ENCODE measurements at places on chromosomes 7 and 10.

- DNase-seq, result no peak
Observed at GRCh38 chr7:55536619-55537457, 35.5 kb downstream of the VOPP1 start.

GRCh38 chr7:139737221-139738100 lies 40.3 kb downstream of the HIPK2 start:
- DNase-seq, result no peak

- no peak for DNase-seq
Observed at GRCh38 chr10:112915590-112916572, 34.2 kb upstream of the TCF7L2 start.

- DNase-seq, result no peak
Observed at GRCh38 chr7:155781433-155781832, 30.8 kb downstream of the SHH start.

DNA sequence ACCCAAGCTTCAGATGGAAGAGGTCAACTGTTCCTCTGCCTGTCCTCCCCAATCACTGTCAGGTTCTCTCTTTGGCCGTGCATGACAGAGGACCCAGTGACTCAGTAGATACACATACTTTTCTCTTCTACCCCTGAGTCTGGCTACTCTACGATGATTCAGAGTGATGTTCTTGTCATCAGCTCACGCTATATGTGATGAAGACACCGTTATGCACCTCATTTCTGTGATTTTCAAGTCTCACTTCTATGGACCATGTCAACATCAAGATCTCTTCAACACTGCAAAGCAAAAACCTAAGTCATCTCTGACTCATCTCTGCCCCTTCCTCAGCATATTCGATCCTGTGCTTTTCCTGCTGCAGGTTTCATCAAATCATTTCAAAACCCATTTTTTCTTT lies 76.6 kb upstream of the DGKI start:
- DNase-seq, result no peak

- DNase-seq, result no peak
Observed at GRCh38 chr7:132065193-132065988, 509.0 kb upstream of the PODXL start.

DNA sequence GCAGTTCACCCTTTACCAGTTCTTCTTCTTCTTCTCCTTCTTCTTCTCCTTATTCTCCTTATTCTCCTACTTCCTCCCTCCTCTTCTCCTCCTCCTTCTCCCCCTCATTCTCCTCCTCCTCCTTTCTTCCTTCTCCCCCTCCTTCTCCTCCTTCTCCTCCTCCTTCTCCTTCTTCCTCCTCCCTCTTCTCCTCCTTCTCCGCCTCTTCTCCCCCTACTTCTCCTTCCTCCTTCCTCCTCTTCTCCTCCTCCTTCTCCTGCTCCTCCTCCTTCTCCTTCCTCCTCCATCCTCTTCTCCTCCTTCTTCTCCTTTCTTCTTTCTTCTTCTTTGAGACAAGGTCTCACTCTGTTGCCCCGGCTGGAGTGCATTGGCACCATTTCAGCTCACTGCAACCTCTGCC lies 58.0 kb upstream of the LRGUK start:
- no peak for DNase-seq

- no peak for DNase-seq
Observed at GRCh38 chr7:33981671-33982424, 76.5 kb downstream of the BMPER start.

DNA sequence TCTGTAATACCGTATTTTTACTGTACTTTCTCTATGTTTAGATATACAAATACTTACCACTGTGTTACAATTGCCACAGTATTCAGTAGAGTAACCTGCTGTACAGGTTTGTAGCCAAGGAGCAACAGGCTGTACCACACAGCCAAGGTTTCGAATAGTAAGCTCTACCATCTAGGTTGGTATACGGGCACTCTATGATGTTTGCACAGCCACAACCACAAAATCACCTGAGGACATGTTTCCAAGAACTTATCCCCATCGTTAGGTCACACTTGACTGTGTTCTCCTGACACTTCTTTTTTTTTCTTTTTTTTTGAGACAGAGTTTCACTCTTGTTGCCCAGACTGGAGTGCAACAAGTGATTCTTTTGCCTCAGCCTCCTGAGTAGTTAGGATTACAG lies 134.6 kb upstream of the TRIM24 start:
- DNase-seq, result no peak

GRCh38 chr10:123044391-123044790 lies 35.6 kb downstream of the ACADSB start:
- DNase-seq, result no peak

DNA sequence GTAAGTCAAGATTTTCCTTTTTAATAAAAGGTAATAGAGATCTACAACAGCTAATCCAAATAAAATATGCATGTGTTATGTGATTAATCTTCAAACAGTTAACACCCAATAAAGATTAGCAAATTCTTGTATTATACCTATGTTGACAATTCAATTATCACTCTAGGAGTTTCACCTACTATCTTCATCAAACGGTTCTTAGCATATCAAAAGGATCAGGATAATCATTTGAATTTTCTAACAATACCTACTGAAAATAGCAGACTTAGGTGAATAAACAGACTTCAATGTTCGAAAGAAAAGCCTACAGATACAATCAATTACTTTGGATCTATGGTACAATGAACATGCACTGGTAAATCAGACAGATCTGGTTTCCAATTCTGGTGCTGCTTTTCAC lies 268.3 kb downstream of the CACNA2D1 start:
- DNase-seq, result no peak

DNA sequence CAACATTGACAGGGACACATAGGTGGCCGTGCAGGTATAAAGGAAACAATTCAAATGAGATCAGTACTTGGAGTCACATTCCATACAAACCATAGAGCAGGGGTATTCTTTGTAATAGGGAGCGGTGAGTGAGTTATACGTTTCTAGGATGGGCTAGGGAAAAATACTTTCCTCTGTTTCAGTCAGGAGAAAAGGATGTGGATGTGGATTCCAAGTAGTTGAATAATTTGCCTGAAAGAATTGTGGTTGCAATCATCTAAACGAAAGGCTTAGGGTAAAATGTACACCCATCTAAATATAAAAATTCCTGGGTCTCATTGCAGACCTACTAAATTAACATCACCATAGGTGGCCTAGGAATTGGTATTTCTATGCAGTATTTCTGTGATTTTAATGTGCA lies 270.7 kb upstream of the IGFBP3 start:
- no peak for DNase-seq

DNA sequence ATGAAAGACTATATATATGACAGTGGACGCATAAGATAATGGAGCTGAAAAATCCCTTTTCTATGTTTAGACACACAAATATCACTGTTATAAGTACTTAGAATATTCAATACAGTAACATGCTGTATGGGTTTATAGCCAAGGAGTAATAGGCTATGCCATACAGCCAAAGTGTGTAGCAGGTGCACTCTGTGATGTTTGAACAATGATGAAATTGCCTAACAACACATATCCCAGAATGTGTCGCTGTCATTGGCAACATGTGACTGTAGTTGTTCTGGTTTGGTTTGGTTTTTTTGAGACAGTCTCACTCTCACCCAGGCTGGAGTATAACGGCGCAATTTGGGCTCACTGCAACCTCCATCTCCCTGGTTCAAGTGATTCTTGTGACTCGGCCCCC lies 26.1 kb downstream of the NOM1 start:
- no peak for DNase-seq

GRCh38 chr7:108311446-108312168 lies 144.6 kb downstream of the NRCAM start:
- no peak for DNase-seq

GRCh38 chr10:58179238-58179637 lies 88.5 kb downstream of the IPMK start:
- no peak for DNase-seq

DNA sequence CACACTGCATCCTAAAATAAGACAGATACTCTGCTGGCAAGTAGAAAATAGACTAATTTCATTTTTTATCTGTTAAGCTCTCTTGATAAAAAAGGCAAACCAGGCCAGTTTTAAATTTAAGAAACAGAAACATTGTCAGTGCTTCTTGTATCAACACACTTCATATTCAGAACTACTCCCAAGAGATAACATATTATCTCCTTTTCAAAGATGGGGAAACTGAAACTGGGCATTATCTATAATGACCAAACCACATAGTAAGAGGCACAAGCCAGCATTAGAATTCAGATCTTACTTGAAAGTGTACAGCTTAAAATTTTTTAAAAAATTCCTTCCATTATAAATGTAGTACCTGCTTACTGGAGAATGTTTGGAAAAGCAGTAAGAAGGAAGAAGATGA lies 14.7 kb downstream of the SRI start:
- no peak for DNase-seq

GRCh38 chr10:96768136-96768535 lies 47.8 kb upstream of the PIK3AP1 start:
- DNase-seq, result no peak
